ENCODE measurements at places on chromosomes 13 and 19.
A peak's percentile ranks its signal among the peaks of the same experiment; 100 is the strongest.

- DNase-seq = no peak
Measured at GRCh38 chr13:79662882-79663281, 181.9 kb downstream of the NDFIP2 start.

- peak; percentile 22 for DNase-seq
Measured at GRCh38 chr19:40523322-40524047, 53.2 kb upstream of the SHKBP1 start.

DNA sequence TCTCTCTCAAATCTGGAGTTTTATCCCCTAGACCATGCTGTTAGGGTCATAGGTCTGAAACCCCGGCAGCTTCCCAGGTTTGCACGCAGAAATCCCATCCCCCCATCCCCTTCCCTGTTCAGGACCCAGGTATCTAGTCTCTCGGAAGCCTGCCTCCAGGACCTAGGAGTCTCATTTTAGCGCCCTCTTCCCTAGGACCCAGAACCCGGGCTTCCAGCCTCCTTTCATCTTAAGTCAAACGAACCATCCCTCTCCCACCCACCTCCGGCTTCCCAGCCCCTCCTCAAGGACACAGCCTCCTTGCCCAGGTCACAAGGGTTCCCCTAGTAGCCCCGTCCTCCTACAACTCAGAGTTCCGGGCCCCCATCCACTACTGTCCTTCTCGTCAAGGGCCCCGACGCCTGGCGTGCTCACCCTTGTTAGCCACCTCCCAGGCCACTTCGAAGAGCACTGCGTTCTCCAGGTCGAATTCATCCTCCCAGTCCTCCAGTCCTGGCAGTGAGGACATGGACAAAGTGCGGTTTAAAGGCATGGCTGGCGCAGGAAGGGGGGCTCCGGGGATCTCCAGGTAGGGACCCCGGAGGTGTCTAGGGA is 431 bp downstream of the GYS1 start:
- DNase-seq = no peak

DNA sequence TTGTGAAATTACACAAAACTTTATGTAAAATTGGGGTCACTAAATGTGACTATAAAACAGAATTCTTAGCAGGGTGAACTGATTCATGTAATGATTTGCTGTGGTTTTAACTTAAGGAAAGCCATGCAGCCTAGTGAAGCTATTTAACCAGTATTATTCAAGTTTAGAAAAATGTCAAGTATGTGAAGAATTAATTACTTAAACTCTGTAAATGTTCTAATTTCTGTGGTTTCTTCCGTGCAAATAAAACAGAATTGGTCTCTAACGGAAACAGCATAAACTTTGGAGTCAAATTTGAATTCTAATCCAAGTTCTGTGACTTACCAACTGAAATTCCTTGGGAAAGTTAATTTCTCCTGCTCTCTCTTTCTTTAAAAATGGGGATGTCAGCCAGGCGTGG is 13.3 kb downstream of the CDC16 start:
- no peak for DNase-seq

DNA sequence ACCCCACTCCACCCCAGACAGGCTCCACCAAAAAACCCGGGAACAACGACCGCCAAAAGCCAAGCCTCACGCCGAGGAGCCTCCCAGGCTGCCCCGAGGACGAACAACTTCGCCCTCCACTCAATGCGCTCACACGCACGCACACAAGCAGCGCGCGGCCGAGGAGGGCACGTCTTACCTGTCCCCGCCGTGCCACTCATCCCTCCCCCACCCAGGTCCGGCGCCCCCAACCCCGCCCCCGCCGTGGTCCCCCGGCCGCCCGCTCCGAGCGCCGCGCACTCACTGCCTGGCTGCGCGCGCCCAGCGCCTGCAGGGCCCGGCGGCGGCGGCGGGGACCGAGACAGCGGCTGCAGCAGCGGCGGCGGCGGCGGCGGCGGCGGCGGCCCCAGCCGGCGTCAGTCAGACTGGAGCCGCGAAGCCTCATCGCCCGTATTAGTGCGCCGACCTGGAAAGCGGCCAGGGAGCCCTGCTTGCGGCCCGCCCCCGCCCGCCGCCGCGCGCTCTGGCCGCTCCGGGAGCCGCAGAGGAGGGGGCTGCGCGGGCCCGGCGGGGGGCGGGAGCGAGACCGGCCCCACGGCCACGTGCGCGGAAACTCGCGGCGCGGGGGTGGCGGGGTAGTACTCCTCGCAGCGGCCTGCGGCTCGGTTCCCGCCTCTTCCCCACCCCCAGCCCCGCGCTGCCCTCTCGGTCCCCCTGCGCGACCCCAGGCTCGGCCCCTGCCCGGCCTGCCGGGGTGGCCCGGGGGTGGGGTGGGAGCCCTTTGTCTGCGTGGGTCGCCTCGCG is at the start of gene SMAD9:
SMAD9 (minus strand) TSS at position 406 of the 783 bp plus-strand sequence. CDS start 40,549 bp downstream, outside the sequence.
- DNase-seq = no peak

DNA sequence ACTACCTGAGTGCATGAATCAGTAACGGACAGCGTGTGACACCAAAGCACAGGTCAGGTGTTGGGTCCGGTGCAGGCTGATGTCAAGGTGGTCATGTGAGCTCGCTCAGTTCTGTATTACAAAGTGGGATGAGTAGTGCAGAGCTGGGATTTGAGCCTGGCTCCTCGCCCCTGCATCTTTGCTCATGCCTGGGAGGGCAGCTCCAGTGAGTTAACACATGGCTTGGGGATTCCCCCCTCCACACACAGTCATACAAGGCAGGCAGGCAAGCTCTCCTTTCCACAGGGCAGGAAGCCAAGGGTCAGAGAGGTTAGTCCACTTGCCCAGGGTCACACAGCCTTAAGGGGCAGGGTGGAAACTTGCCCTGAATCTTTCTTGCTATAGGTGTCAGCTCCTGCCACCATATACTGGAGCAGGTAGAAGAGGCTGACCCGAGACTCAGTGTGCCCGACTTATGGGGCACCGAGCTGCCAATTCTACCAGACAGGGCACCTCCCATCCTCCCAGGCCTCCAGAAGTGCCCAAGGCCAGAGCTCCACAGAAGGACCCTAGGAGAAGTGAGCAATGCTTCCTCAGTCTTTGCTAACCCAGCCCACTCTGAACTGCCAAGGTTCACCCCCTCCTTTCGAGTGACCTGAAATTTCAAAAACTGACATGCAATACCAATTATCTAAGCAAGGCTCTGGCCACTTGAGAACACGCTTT is 35.4 kb downstream of the ZNF787 start:
- no peak for DNase-seq

- DNase-seq = no peak
Measured at GRCh38 chr19:18649371-18650020, 12.7 kb downstream of the KLHL26 start.

GRCh38 chr13:75931116-75931515 is 295.0 kb downstream of the LMO7 start:
- no peak for DNase-seq

DNA sequence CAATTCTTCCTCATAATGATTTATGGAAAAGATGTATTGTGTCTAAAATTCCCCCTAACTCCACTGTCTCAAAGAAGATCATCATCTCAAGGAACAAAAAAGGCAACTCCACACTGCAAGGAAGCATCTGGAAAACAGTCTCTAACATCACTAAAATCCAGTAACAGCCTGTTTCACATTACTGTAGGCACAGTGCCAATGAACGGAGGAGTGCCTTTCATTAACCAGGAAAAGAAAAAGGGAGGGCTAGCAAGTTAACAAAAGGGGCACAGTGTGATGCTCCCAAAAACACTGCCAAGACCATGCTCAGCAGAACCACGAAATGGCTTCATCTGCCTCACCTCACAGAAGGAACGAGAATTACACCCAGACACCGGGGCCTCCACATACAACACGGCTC is 8.5 kb downstream of the TMTC4 start:
- DNase-seq = no peak

GRCh38 chr13:53207556-53207955 is 178.9 kb downstream of the OLFM4 start:
- no peak for DNase-seq

- DNase-seq = no peak
Measured at GRCh38 chr13:48896312-48896711, 79.4 kb upstream of the FNDC3A start.

- DNase-seq = no peak
Measured at GRCh38 chr13:87667686-87668085, 3.5 kb upstream of the SLITRK5 start.

GRCh38 chr19:7927605-7928333 is 1.8 kb upstream of the CTXN1 start:
- no peak for DNase-seq

- DNase-seq = no peak
Measured at GRCh38 chr13:99969919-99970650, 1.5 kb downstream of the ZIC5 start.

DNA sequence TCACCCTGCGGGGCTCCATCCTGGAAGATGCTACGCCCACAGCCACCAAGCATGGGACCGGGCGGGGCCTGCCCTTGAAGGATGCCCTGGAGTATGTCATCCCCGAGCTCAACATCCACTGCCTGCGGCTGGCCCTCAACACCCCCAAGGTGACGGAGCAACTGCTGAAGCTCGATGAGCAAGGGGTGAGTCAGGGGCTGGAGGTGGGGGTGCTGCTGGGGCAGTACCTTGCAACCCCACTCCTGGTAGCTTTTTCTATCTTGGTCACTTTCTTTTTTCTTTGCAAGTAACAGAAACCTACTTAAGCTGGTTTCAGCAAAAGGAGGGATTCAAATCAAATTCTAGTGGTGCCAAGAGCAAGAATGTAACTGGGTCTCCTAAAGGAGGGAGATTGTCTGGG is 124.1 kb downstream of the DPF1 start:
- DNase-seq = no peak

GRCh38 chr19:36046443-36047050 is 7.5 kb downstream of the THAP8 start:
- no peak for DNase-seq
